Mesendoderm (in vitro differentiated cells): ENCODE measurements at places on chromosomes 16 and 17.

GRCh38 chr16:85525420-85526184 lies 87.5 kb upstream of the GSE1 start:
- DNase-seq = no peak

DNA sequence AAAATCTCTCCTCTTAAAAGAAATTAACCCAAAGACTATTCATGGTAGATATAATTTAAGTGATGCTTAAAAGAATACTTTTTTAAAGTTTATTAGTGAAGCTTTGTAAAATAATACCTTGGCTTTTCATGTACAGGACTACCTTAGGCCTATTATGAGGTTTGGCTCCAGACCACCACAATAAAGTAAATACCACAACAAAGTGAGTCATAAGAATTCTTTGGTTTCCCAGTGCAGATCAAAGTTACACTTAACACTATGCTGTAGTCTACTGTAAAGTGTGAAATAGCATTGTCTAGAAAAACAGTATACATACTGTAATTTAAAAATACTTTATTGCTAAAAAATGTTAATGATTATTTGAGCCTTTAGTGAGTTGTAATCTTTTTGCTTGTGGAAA lies 31.7 kb downstream of the CLTC start:
- no peak for DNase-seq

- no peak for DNase-seq
Measured at GRCh38 chr16:69720822-69721430, 5.4 kb downstream of the NQO1 start.

- DNase-seq = no peak
Measured at GRCh38 chr17:6796887-6797490, 21.0 kb downstream of the FBXO39 start.

DNA sequence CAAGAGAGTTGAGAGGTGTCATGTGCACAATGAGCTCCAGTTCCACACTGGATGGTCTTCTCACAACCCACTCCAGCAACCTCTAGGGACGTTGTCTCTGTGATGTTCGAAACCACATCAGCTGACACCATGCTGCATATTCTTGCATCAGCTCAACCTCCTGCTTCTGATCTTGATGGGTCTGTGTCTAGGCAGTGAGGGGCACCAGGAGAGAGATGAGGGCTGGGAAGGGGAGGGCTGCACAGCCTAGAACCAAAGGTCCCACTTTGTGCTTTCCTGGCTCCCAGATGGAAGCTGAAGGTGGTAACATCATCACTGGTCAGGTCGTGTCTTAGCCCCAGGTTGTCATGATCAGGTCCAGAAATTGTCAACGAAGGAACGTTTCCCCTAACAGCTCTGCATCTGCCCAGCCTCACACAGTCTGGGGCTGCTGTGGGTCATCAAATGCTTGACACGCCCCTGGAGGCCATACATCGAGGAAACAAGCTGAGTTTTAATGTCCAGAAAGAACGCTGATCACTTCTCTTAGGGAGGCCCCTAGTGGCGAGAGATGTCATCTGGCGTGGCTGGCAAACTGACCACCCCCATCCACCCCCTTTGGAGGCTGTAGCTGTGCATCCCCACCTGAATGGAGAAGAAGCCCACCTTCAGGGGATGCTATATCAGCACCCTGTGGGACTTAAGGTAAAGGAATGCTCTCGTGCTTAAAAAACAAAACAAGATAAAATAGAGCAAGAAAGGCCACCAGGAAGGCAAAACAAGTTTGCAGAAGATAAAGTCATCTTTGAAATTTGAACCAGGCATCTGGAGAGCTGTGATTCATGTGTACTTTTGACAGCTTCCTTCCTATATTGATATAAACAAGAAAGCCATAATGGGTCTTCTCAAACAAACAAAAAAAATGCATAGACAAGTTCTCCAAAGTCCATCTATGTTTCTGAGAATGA lies 58.3 kb downstream of the WIPI1 start:
- DNase-seq = peak; percentile 87

DNA sequence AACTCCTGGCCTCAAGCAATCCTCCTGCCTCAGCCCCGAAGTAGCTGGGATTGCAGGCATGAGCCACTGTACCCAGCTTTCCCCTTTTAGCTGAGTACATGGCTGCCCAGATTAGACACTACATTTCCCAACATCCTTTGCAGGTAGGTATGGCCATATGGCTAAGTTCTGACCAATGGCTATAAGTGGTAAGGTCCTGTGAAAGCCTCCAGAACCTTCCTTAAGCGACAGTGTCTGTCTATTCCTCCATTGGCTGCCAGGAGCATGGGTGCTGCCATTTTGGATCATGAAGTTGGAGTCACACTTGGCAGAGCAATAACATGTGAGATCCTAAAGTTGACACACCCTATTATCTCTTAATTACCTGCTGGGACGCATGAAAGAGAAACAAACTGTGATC lies 24.4 kb upstream of the CRHR1 start:
- DNase-seq = peak; percentile 64

- no peak for DNase-seq
Measured at GRCh38 chr17:18356624-18357023, 6.7 kb downstream of the SHMT1 start.

- no peak for DNase-seq
Measured at GRCh38 chr17:62724398-62725146, 83.5 kb downstream of the MARCHF10 start.

GRCh38 chr17:27155866-27156265 lies 138.0 kb upstream of the WSB1 start:
- DNase-seq = no peak

GRCh38 chr16:6018848-6019489 lies 921.4 kb upstream of the EEF2KMT start:
- peak; percentile 14 for DNase-seq

DNA sequence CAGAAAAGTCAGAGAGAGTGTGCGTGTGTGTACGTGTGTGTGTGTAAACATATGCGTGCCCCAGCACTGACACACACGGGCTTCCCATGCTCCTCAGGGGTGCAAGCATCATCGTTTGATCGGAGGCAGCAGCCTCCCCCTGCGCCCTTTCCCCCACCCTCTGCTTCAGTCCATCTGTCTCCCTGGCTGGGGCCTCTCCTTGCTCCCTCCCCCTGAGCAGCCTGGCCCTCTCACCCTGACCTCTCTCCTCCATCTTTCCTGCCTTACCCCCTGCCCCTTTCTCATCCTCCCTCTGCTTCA lies 4.4 kb downstream of the STX1B start:
- no peak for DNase-seq

DNA sequence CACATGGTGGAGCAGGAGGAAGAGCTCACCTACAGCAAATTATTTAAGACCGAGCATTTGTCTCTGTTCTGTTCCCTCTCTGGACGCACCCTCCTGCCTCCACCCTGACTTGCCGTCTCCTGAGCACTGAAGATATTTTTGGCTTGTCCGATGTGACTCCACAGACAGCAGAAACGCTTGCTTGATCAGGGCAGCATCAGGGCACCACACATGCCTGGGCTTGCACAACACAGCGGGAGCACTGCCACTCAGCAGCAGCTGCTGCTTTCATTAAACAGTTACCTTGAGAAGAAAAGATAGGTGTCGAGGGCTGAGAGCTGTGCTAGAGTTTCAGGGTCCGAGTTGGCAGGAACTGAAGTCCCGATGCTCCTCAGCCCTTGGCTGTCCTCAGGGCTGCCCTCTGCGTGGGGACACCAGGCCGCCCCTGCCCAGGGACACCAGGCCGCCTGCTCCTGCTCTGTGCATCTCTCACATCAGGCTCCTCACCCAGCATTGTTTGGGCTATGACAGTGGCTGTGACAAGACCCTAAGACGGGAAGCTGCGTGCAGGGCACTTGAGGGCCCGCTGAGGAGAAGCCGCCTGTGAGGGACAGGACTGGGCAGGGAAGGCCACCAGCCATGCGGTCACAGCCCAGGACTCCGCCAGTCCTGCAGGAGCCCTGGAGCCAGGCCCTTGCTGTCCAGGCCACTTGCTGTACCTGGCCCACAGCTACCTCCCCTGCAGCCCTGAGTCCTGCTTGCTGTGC lies 21.3 kb upstream of the CDH15 start:
- DNase-seq = no peak

DNA sequence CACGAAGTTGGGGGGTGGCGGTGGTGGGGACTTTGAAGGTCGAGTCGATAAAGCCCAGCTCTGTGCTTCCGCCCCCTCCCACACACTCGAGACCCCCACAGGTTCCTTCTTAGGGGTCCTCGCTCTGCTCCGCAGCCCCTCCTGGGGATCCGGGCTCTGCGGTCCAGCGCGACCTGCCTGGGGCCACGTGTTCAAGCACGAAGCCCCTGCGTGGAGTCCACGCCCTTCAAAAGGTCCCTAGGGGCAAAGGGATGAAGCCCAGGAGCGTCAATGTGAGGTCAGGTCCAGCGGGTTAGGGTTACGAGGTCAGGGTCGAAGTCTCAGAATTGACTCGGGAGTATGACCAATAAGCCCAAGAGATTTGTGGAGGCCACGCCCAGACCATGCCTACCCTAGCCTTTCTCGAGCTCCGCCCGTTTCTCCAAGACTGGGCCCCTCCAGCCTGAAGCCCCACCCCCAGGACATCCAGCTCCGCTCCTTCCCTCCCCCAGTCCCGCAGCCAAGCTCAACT lies 786 bp upstream of the CACNA1G start:
- DNase-seq = peak; percentile 97

- no peak for DNase-seq
Measured at GRCh38 chr17:65633988-65634387, 72.5 kb upstream of the AXIN2 start.

- DNase-seq = no peak
Measured at GRCh38 chr17:9615486-9615885, 29.8 kb upstream of the USP43 start.

GRCh38 chr16:53506254-53506653 lies 3.2 kb upstream of the AKTIP start:
- DNase-seq = no peak

DNA sequence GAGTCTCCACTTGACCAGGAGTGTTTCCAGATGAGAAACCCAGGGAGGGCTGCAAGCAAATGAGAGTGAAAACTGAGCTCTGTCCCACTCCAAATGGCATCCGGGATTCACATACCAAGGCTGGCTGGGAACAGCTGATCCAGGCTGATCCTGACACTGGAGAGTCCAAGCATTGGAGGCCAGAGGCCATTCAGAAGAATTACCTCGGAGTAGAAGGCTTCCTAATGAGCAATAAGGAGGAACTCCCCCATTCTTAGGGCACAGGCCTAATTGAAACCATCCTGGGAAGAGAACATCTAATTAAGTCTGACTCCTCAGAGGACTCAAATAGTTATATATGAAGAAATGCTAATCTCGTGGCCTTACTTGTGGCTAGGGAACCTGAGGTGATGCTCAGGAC lies 142.8 kb downstream of the PRKCA start:
- no peak for DNase-seq

GRCh38 chr16:17532338-17532995 lies 61.7 kb upstream of the XYLT1 start:
- DNase-seq = no peak

GRCh38 chr17:36111068-36111490 lies 7.5 kb downstream of the CCL4 start:
- no peak for DNase-seq

DNA sequence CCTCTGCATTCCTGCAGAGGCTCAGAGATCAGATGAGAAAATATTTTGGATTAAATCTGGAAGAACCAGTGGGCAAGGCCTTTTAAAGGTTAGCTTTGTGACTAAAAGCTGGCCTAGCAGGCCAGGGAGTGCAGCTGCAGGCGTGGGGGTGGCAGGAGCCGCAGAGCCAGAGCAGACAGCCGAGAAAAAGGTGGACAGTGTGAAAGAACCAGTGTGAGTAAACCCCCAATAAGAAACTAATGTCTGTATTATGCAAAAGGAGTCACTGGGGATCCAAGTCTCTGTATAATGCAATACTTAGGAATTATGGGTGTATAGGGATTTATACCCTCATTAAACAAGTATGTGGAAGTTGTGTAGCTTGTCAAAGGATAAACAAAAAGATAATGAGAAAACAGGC lies 21.4 kb upstream of the SPACA3 start:
- DNase-seq = no peak

DNA sequence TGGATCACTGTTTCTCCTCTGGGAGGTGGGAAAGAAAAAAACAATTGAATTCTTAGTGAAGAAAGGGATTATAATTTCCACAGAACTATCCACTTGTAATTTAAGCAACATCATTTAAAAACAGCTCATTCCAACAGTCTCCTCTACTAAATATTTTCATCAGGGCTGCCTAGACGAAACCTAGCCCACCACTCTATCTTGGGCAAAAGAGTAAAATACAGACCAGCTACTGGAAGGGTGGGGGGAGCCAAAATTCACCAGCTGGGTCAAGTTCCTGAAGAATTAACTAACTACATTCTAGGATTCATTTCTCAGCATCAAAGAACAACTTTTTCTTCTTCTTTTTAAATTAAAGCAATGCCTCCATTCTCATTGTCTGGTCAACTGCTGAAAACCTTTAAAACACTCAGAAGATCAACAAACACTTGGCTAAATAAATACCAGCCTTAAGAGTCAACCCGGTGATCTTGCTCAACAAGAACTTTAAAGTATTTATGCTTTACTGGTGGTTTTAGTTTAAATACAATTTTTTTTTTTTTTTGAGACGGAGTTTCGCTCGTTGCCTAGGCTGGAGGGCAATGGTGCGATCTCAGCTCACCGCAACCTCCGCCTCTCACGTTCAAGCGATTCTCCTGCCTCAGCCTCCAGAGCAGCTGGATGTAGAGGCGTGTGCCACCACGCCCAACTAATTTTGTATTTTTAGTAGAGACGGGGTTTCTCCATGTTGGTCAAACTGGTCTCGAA lies 25.2 kb downstream of the KANSL1 start:
- DNase-seq = peak; percentile 57

DNA sequence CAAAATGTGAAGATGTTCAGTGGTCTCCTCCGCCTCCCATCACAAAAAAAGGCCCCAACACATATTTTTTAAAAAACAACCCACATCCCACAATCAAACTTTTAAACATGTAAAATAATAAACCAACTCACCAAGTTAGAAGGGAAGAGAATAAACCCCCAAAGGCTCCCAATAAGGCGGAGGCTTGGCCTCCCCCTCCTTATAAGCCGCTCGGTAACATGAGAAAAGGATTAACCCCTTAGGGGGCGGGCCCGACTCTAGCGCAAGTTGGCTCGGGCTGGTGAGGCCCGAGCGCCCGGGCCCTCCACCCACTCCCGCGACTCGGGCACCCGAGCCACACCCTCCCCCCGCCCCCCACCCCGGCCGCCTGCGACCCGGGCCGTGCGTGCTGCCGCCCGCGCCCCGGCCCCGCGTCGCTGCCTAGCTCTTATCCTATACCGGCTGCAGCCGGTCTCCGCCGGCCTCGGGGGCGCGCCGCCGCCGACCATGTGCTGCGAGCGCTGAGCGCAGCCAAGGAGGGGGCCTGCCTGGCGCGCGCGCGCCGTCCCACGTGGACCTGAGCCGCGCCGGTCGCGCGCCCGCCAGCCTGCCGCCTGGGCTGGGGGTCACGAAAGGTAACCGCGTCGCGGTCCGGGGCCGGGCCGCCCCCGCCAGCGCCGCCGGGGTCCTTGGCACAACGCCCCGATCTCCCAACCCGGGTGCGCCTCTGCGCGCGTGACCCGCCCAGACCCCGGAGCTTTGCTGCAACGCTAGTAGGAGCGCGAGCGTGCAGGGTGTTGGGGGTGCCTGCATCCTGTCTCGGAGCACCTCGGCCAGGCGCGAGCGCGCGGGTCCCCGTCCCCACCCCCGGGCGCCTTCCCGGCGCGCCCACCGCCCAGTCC lies at the start of the genes ARSG and SLC16A6:
TSS of gene ARSG (plus strand) at position 541 of the 881 bp plus-strand sequence. CDS start 15,999 bp downstream, outside the sequence.
TSS of gene SLC16A6 (minus strand) at position 173 of the 881 bp plus-strand sequence. CDS start 12,807 bp downstream, outside the sequence.
- DNase-seq = peak; percentile 85

- DNase-seq = peak; percentile 87
Measured at GRCh38 chr16:57273359-57273758, 11.1 kb downstream of the PLLP start.

- no peak for DNase-seq
Measured at GRCh38 chr16:81520151-81520470, 75.5 kb downstream of the CMIP start.
